ENCODE measurements at places on chromosomes 12 and 14. TPM values are rescaled to one million over a fixed set of nuclear protein-coding genes. Genes with fewer than 3 reads are reported as not detected.

The ZC2HC1C gene
- total RNA-seq = 1.3 TPM

The KCNA1 gene
- total RNA-seq = not detected

GRCh38 chr12:53454707-53455106 is 2.8 kb downstream of the PCBP2 start:
- H3K4me3 ChIP-seq = peak overlapping the region; percentile 92
- H3K36me3 ChIP-seq = peaks cover 83% of the 10 kb centered on the region
- H3K27ac ChIP-seq = peak overlapping the region; percentile 12

GRCh38 chr12:116821291-116821690 is 60.0 kb downstream of the HRK start:
- no peak overlapping the region for H3K27ac ChIP-seq
- no peak for DNase-seq
- no peaks in the 10 kb centered on the region for H3K27me3 ChIP-seq
- H3K4me1 ChIP-seq = peaks cover 6% of the 10 kb centered on the region

GRCh38 chr12:114902665-114903064 is 218.7 kb upstream of the TBX3 start:
- no peak for DNase-seq
- H3K27me3 ChIP-seq = no peaks in the 10 kb centered on the region
- no peak overlapping the region for H3K4me3 ChIP-seq
- H3K36me3 ChIP-seq = no peaks in the 10 kb centered on the region

DNA sequence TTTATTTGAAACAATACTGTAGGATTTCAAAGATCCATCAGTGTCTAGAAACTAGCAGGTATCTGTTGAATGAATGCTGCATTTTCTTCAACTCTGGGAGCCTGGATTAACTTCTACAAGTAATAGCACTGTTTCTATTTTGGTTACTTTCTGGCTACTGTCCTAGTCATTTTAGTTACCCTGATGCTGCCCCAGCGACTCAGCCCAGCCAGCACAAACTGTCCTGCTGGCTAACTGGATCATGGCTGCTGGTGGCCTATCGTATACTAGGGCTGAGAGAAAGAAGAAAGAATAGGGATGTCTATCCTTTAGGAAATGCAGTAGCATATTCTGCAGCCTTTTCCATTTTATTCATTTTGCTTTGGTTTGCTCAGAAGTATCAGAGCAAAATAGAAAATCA is 53.9 kb downstream of the NTN4 start:
- peaks cover 10% of the 10 kb centered on the region for H3K36me3 ChIP-seq
- no peak overlapping the region for H3K4me3 ChIP-seq
- H3K4me1 ChIP-seq = peaks cover 10% of the 10 kb centered on the region
- no peak overlapping the region for H3K27ac ChIP-seq
- H3K27me3 ChIP-seq = no peaks in the 10 kb centered on the region

DNA sequence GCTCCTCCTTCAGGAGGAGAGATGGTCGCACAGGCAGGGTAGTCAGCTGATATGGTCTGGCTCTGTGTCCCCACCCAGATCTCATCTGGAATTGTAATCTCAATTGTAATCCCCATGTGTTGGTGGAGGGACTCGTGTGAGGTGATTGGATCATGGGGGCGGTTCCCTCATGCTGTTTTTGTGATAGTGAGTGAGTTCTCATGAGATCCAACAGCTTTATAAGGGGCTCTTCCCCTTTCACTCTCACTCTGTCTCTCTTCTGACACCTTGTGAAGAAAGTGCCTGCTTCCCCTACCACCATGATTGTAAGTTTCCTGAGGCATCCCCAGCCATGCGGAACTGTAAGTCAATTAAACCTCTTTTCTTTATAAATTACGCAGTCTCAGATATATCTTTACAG is 218.9 kb upstream of the TMTC1 start:
- DNase-seq = no peak
- no peak overlapping the region for H3K27ac ChIP-seq
- no peak overlapping the region for H3K4me3 ChIP-seq
- H3K36me3 ChIP-seq = peaks cover 5% of the 10 kb centered on the region
- no peaks in the 10 kb centered on the region for H3K4me1 ChIP-seq

GRCh38 chr12:66050610-66051009 is 79.9 kb downstream of the LLPH start:
- no peak overlapping the region for H3K27ac ChIP-seq
- peaks cover 12% of the 10 kb centered on the region for H3K4me1 ChIP-seq
- H3K36me3 ChIP-seq = no peaks in the 10 kb centered on the region
- no peak overlapping the region for H3K4me3 ChIP-seq
- no peak for DNase-seq

- H3K4me1 ChIP-seq = peaks cover 8% of the 10 kb centered on the region
- peaks cover 13% of the 10 kb centered on the region for H3K36me3 ChIP-seq
- no peak overlapping the region for H3K27ac ChIP-seq
Observed at GRCh38 chr12:42364692-42365091, 38.7 kb downstream of the PPHLN1 start.

The CLEC4C gene
- total RNA-seq = not detected

The PRKCH gene
- 12.4 TPM for total RNA-seq

GRCh38 chr12:67270622-67271021 is 1.5 kb downstream of the CAND1 start:
- H3K4me1 ChIP-seq = peaks cover 29% of the 10 kb centered on the region
- H3K27ac ChIP-seq = peak overlapping the region; percentile 99
- peak overlapping the region; percentile 77 for H3K4me3 ChIP-seq
- H3K36me3 ChIP-seq = peaks cover 13% of the 10 kb centered on the region
- no peak for DNase-seq

DNA sequence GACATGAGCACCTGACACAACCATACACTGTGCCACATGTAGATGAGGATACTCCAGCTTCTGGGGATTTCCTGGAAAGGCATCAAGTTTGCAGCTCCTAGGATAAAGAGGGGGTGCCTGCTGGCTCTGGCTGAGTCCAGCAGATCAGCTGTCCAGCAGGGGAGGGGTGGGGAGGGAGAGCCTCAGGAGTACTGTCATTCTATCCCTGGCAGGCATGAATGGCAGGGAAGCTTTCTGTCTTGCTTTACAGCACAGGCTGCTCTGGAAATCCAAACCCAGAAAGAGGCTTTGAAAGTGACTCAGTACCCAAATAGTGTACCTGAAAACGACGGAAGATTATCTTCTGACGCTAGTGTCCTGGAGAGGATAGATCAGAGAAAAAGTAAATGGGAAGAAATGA is 32.2 kb downstream of the SLC8A3 start:
- no peak overlapping the region for H3K27ac ChIP-seq
- no peak for DNase-seq
- H3K27me3 ChIP-seq = peaks cover 61% of the 10 kb centered on the region
- H3K36me3 ChIP-seq = no peaks in the 10 kb centered on the region
- no peaks in the 10 kb centered on the region for H3K4me1 ChIP-seq

- peaks cover 20% of the 10 kb centered on the region for H3K4me1 ChIP-seq
- no peak overlapping the region for H3K27ac ChIP-seq
- H3K27me3 ChIP-seq = no peaks in the 10 kb centered on the region
- H3K36me3 ChIP-seq = no peaks in the 10 kb centered on the region
- H3K4me3 ChIP-seq = no peak overlapping the region
- DNase-seq = no peak
Observed at GRCh38 chr12:16610743-16611142, 4.8 kb upstream of the LMO3 start.

- no peaks in the 10 kb centered on the region for H3K27me3 ChIP-seq
- peak overlapping the region; percentile 12 for H3K27ac ChIP-seq
- H3K4me1 ChIP-seq = peaks cover 7% of the 10 kb centered on the region
- peaks cover 25% of the 10 kb centered on the region for H3K36me3 ChIP-seq
Observed at GRCh38 chr12:27644158-27644845, 51.9 kb upstream of the REP15 start.

- H3K27me3 ChIP-seq = no peaks in the 10 kb centered on the region
- no peaks in the 10 kb centered on the region for H3K36me3 ChIP-seq
Observed at GRCh38 chr12:116539905-116540482, 19.2 kb upstream of the MAP1LC3B2 start.

The CCDC197 gene
- total RNA-seq = not detected

GRCh38 chr14:71815110-71815509 is 117.1 kb upstream of the RGS6 start:
- H3K27me3 ChIP-seq = peaks cover 39% of the 10 kb centered on the region
- no peaks in the 10 kb centered on the region for H3K36me3 ChIP-seq
- no peak overlapping the region for H3K27ac ChIP-seq
- no peak overlapping the region for H3K4me3 ChIP-seq
- DNase-seq = no peak

DNA sequence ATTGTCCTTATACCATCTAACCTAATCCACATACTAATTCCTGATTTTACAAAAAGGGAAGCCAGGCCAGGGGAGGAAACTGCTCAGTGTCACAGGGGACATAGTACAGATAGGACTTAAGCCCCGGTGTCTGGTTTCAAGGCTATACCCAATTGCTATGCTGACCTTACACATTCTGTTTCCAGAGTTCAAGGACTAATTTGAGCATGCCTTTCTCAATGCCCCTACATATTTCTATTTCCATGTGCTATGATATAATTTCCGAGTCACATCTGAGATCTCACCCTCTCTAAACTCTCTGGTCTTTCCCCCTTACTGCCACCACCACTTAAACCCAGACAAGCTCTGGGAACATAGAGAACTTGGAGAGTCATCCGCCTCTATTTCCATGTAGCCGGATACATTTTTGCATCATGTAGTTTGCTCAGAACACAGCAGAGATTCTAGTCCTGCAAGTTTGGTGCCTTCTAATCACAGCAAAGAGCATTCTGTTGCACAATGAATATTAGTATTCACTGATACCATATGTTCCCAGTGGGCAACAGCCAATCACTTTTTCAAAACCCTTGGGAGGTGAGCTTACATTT is 34.2 kb downstream of the PPM1H start:
- peak; percentile 9 for DNase-seq
- H3K4me1 ChIP-seq = peaks cover 6% of the 10 kb centered on the region
- peaks cover 12% of the 10 kb centered on the region for H3K27me3 ChIP-seq

GRCh38 chr14:98028162-98028561 is 1231.0 kb downstream of the VRK1 start:
- no peak overlapping the region for H3K27ac ChIP-seq
- no peaks in the 10 kb centered on the region for H3K4me1 ChIP-seq
- H3K36me3 ChIP-seq = no peaks in the 10 kb centered on the region
- no peak for DNase-seq
- H3K27me3 ChIP-seq = no peaks in the 10 kb centered on the region

DNA sequence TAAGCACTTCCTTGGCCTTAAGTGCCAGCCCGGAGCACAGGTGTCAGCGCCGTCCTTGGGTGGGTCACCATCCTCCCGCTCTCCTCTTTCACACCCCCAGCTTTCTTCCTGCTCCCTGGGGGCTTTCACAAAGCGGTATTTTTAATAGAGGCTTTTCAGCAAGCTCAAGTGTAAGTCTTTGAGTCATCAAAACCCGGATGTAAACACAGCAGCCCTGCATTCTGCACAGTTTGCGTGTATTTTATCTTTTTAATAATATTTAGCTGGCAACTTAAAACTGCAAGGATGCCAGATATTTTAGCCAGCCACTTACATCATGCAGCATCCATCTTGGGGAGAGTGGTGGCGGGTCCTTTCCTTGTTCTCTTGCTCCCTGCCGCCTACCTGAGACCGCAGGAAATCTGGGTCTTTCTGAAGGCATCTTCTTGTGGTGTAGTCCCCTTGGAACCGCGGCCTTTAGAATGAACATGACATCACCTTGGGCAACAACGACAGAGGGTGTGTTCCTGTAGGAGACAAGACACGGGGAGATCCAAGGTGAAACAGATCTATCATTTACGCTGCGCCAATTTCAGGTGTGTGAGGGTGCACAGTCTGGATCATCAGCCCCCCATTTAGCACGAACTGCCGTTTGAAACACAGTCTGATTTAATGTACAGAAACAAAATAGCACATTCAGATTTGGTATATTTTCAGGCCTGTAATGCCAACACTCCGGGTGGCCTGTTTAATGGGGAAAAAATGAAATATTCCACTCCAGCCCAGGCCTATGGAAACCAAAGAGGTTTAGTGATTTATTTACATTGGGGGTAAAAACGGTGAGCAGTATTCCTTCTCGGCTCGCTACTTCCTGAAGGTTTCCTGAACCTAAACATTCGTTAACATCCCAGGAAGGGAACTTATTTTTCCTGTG is 12.5 kb upstream of the IRF2BPL start:
- DNase-seq = no peak
- H3K27ac ChIP-seq = peak overlapping the region; percentile 82
- H3K36me3 ChIP-seq = no peaks in the 10 kb centered on the region
